CD4-positive, alpha-beta T cell treated with Interleukin-2 at 100 ng/mL for 4 hours (primary cell): ENCODE measurements at places on chromosomes 16 and 17.

GRCh38 chr17:32590974-32591373 lies 104.2 kb downstream of the CDK5R1 start:
- no peak for DNase-seq

GRCh38 chr16:4217204-4218131 lies 24.4 kb downstream of the SRL start:
- DNase-seq, result no peak

- DNase-seq, result no peak
Measured at GRCh38 chr16:55146966-55147365, 177.0 kb upstream of the IRX6 start.

DNA sequence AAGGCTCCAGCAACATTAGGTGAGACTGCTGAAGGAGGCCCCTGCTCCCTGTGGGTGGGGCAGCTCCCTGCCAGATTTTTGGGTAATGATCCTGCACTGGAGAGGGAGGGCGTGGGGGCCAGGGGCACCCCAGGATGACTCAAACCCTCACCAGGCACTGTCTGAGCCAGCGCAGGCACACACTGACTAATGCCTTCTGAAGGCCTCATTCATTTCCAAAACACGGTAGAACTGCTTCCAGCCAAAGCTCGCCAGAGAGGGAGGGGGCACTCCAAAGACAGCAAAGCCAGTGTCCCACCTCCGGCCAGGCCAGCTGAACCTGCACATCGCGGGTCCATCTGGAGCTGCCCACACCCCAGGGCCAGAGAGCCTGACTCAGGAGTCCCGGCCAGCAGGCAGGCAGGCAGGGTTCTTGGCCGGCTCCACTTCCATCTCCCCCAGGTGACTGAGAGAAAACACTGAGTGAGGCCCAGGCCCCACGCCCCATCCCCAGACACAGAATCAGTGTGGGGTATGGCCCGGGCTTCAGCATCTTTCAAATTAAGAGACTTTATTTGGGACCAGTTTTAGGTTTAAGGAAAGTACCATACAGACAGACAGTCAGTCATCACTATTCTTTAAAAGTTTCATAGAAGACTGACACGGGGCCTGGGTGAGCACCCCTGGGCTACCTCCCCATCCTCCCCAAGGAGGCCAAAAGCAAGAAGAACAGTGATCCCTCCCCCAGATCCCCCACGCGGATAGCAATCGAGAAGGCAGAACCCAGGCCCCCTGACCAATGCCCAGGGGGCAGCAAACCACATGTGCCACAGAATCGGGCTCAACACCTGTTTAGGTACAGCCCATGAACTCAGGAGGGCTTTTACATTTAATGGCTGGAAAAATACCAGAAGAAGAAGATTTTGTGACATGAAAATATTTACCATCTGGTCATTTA lies 2.3 kb downstream of the PIEZO1 start:
- DNase-seq, result peak; percentile 77
